T-cell (primary cell): ENCODE measurements at places on chromosomes 6 and 20.

- peaks cover 4% of the 10 kb centered on the region for H3K36me3 ChIP-seq
- H3K27ac ChIP-seq = no peak overlapping the region
- no peak for DNase-seq
- peaks cover 3% of the 10 kb centered on the region for H3K4me1 ChIP-seq
- no peaks in the 10 kb centered on the region for H3K27me3 ChIP-seq
Measured at GRCh38 chr6:20447581-20448132, 46.0 kb downstream of the E2F3 start.

GRCh38 chr20:4083098-4083865 lies 67.9 kb upstream of the RNF24 start:
- H3K4me1 ChIP-seq = peaks cover 34% of the 10 kb centered on the region
- no peak overlapping the region for H3K4me3 ChIP-seq
- H3K27me3 ChIP-seq = no peaks in the 10 kb centered on the region
- H3K36me3 ChIP-seq = no peaks in the 10 kb centered on the region
- DNase-seq = no peak
- H3K27ac ChIP-seq = peak overlapping the region; percentile 28

- H3K4me3 ChIP-seq = no peak overlapping the region
- H3K4me1 ChIP-seq = no peaks in the 10 kb centered on the region
- no peaks in the 10 kb centered on the region for H3K27me3 ChIP-seq
Measured at GRCh38 chr6:16799279-16800193, 38.3 kb upstream of the ATXN1 start.

- H3K4me3 ChIP-seq = no peak overlapping the region
- peaks cover 12% of the 10 kb centered on the region for H3K36me3 ChIP-seq
- no peak overlapping the region for H3K27ac ChIP-seq
- H3K4me1 ChIP-seq = peaks cover 52% of the 10 kb centered on the region
Measured at GRCh38 chr20:51484831-51485230, 57.7 kb downstream of the NFATC2 start.

DNA sequence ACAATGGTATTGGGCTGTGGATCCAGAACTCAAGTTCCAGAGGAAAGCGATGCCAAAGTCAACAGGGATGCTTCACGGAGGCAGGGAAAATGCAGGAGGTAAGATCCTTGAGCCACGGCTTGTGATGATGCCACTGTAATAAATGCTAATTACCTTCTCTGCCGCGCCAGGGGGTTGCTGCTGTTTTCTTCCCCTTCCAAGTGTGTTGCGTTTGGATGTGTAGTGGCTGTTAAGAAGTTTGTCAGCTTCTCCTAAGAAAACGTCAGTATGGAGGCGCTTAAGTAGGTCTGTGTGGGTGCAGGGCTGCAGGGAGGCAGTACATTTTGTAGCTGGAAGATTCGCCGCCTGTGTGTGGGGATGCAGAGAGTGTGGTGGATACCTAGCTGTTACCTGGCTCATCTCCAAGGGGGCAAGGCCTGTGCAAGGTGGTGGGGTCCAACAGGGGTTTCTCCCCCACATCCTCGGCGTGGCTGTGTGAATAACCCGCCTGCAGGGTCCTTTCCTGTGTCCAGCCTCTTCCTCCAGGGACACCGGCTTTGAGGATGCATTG lies 318.7 kb downstream of the CDH4 start:
- H3K4me3 ChIP-seq = no peak overlapping the region
- H3K36me3 ChIP-seq = no peaks in the 10 kb centered on the region
- no peak for DNase-seq
- H3K4me1 ChIP-seq = no peaks in the 10 kb centered on the region

GRCh38 chr6:42249279-42249678 lies 31.6 kb upstream of the MRPS10 start:
- no peak for DNase-seq
- no peaks in the 10 kb centered on the region for H3K4me1 ChIP-seq
- no peaks in the 10 kb centered on the region for H3K27me3 ChIP-seq
- H3K36me3 ChIP-seq = peaks cover 83% of the 10 kb centered on the region
- H3K4me3 ChIP-seq = no peak overlapping the region
- no peak overlapping the region for H3K27ac ChIP-seq

DNA sequence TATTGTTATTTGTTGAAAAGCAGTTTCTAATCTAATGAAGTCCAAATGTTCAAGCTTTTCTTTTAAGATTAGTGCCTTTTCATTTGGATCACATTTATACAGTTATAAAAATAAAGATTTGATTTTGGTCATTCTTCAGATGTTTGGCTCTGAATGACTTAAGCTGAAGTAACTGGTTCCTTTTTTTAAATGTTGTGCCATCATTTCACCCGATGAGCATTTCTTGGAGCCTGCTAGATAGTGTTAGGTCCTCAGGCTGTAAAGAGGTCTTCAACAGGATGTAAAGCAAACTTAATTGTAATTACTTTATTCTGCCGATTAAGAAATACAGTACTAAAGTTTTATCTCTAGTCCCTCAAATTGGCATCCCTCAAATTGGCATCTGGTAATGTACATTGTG lies 41.2 kb upstream of the ASIP start:
- no peak overlapping the region for H3K4me3 ChIP-seq
- H3K4me1 ChIP-seq = no peaks in the 10 kb centered on the region
- no peaks in the 10 kb centered on the region for H3K27me3 ChIP-seq
- H3K27ac ChIP-seq = no peak overlapping the region
- H3K36me3 ChIP-seq = no peaks in the 10 kb centered on the region

DNA sequence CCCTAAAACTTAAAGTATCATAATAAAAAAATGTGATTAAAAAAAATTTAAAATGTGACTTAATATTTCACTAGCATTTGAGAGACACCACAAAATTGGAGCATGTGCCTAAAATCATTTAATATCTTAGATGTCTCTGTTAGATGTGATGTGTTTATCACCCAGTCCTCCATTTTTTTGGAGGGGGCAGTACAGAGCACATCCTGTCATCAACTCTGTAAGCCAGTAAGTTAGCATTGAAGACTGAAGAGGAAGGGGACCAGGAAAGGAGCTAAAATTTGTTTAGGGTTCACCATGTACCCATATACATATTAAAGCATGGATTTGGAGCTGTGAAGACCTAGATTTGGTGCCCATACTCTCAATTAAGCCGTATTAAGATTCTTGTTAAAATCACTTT lies 30.7 kb upstream of the ADIG start:
- no peak overlapping the region for H3K4me3 ChIP-seq
- H3K36me3 ChIP-seq = peaks cover 8% of the 10 kb centered on the region
- H3K27ac ChIP-seq = no peak overlapping the region
- H3K4me1 ChIP-seq = no peaks in the 10 kb centered on the region
- H3K27me3 ChIP-seq = no peaks in the 10 kb centered on the region
- DNase-seq = no peak

- peaks cover 52% of the 10 kb centered on the region for H3K36me3 ChIP-seq
- H3K4me3 ChIP-seq = no peak overlapping the region
- DNase-seq = no peak
Measured at GRCh38 chr20:34426026-34426425, 63.0 kb downstream of the ITCH start.

DNA sequence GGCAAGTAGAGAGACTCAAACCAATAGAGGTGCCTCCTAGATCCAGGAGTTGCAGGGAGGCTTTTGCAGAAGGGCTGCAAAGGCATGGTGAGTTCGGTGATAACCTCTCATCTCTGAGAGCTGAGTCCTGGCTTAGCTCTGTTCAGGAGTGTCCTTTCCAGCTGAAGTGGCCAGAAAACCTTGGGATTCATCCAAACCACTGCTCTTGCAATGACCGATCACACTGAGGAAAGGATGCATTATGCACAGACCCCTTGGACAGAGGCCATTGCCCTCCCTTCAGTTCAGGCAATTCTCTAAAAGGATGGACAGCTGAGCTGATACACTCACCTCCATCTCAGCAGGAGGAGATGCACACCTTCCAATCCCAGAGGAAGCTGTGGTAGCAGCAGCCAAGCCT lies 158.8 kb upstream of the ENPP5 start:
- no peaks in the 10 kb centered on the region for H3K27me3 ChIP-seq
- no peak overlapping the region for H3K4me3 ChIP-seq
- H3K36me3 ChIP-seq = no peaks in the 10 kb centered on the region
- no peak for DNase-seq

DNA sequence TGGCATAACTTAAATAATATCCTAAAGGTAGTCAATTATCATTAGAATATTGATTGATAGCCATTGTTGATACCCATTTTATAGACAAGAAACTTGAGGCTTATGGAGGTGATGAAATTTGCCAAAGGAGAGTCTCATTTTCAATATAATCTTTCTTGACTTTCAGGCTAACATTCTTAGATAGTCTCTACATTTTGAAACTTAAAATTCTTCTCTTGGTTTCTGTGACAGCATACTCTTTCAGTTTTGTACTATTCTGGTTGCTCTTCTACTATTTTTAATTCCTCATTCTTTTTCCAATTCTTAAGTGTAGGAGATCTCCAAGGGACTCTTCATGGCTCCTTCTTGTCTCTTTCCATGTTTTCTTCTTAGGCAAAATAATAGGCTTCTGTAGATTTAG lies 3.7 kb upstream of the SH3BGRL2 start:
- H3K27ac ChIP-seq = no peak overlapping the region
- H3K36me3 ChIP-seq = no peaks in the 10 kb centered on the region
- H3K4me3 ChIP-seq = no peak overlapping the region
- peaks cover 18% of the 10 kb centered on the region for H3K27me3 ChIP-seq
- no peaks in the 10 kb centered on the region for H3K4me1 ChIP-seq
- DNase-seq = no peak

GRCh38 chr6:144064402-144065212 lies 30.8 kb downstream of the SF3B5 start:
- DNase-seq = peak; percentile 21
- H3K4me3 ChIP-seq = peak overlapping the region; percentile 78
- H3K27me3 ChIP-seq = no peaks in the 10 kb centered on the region
- H3K36me3 ChIP-seq = no peaks in the 10 kb centered on the region
- peak overlapping the region; percentile 61 for H3K27ac ChIP-seq
- H3K4me1 ChIP-seq = peaks cover 11% of the 10 kb centered on the region

DNA sequence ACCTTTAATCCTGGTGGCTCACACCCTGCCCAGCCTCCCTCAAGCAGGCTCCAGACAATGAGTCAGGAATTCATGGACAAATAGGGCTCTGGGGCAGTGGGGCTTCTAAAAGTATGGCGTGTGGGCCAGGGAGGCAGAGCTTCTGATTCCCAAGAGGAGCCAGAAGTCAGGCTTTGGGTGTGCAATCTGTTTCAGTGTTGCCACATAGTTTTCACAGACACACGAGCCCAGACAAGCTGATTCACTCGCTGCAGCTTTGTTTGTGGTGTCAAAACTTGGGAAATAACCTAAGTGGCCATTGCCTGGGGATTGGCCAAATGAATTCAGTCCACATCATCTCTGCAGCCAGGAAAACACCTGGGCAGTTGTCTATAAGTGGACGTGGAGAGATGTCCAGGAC lies 9.2 kb downstream of the PEDS1 start:
- no peaks in the 10 kb centered on the region for H3K27me3 ChIP-seq
- no peak overlapping the region for H3K4me3 ChIP-seq
- no peak for DNase-seq
- H3K36me3 ChIP-seq = peaks cover 9% of the 10 kb centered on the region

DNA sequence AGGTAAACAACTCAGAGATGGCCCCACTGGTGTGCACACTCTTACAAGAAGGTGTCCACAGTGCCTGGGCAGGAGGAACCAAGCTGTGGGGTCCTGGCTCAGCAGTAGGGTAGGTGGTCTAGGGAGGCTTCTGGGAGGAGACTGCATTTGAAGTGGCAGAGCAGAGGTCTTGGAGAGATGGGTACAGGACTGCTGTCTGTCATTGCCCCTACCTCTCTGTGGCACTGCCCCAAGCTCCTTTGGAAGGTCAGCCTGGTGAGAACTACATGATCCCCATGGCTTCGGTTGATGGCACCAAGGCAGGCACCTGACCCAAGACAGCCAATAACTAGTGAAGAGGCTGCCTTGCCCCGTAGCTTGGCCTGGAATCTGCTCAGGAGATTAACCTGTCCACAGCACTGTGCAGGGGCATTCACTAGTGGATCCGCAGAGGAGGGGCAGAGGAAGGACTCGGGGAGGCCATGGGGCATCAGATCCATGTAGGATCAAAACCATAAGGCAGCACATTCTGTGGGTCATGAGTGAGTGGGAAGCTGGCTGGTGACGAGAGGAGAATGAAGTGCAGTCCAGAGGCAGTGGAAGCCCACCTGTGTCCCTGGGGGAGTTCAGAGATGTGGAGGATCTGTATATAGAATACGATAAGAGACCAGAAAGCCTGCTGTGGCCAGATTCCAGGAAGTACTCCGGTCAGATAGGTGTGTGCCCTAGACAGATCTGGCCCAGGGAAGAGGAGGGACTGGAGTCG lies 162.0 kb downstream of the GRM4 start:
- H3K36me3 ChIP-seq = no peaks in the 10 kb centered on the region
- no peak for DNase-seq
- H3K4me1 ChIP-seq = peaks cover 8% of the 10 kb centered on the region
- no peaks in the 10 kb centered on the region for H3K27me3 ChIP-seq
- no peak overlapping the region for H3K27ac ChIP-seq

DNA sequence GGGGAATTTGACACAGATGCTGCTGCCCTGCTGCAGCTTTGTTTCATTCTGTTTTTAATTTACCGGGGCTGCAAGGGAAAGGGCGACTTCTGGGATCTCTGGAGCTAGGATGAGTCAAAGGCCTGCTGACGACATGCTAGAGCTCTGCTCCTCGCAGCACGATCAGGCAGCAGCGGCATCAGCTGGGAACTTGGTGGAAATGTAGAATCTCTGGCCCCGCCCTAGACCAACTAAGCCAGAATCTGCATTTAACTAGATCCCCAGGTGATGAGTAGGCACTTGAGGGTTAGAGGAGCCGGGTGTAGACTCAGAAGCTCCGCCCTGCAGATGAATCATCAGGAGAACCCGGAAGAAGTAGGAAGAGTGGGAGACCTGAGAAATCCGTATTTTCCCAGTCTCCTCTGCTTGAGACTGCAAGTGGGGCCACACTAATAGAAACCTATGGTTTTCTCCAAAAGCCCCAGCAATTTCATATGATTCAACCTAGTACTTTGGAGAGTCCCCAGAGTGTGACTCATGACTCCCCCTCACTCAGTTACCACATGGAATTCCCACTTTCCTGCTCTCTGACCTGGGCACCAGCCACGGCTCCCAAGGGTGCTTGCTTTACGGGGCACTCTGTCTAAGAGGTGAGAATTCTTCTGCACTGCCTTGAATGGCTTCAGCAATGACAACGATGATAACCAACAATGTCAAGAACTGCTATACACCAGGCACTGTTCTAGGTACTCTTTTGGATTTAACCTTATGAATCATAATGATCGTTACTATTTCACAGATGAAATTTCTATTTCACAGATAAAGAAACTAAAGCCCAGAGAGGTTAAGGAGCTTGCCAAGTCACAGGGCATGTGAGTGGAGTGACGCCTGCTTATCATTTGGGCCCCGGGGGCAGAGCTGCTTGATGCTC lies 18.1 kb downstream of the TUBB2B start:
- peaks cover 20% of the 10 kb centered on the region for H3K27me3 ChIP-seq
- H3K27ac ChIP-seq = no peak overlapping the region
- no peak for DNase-seq
- peaks cover 11% of the 10 kb centered on the region for H3K4me1 ChIP-seq
- no peaks in the 10 kb centered on the region for H3K36me3 ChIP-seq

- H3K4me3 ChIP-seq = no peak overlapping the region
- no peak overlapping the region for H3K27ac ChIP-seq
- DNase-seq = no peak
- no peaks in the 10 kb centered on the region for H3K36me3 ChIP-seq
Measured at GRCh38 chr6:155985660-155986138, 530.1 kb upstream of the NOX3 start.

GRCh38 chr6:56757588-56757984 lies 114.9 kb upstream of the DST start:
- H3K27me3 ChIP-seq = no peaks in the 10 kb centered on the region
- no peak overlapping the region for H3K27ac ChIP-seq
- DNase-seq = no peak
- no peaks in the 10 kb centered on the region for H3K4me1 ChIP-seq
- H3K36me3 ChIP-seq = no peaks in the 10 kb centered on the region
- no peak overlapping the region for H3K4me3 ChIP-seq
